Dermis blood vessel endothelial cell (primary cell): ENCODE measurements at places on chromosomes 7 and 10.
A peak's percentile ranks its signal among the peaks of the same experiment; 100 is the strongest.

DNA sequence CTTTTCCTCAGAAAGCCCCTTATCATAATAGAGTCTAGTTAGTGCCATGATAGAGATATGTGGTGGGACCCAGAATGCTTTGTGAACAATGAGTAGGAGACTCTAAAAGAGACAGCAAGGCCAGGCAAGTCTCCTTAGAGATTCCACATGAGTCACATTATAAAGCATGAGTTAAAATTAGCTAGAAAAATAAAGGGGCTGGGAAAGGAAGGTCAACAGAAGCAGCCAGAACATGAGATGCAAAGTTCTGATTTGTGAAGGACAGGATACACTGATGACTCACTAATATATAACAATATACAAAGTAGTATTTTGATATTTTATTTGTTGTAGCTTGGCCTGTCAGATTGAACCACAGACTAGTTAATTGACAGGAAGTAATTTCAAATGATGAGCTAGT, 25.3 kb upstream of the SNX13 start:
- DNase-seq, result peak; percentile 77

- DNase-seq, result no peak
Observed at GRCh38 chr7:90839316-90839715, 243.2 kb downstream of the CDK14 start.

GRCh38 chr7:37912756-37913155, 3.9 kb downstream of the SFRP4 start:
- no peak for DNase-seq

DNA sequence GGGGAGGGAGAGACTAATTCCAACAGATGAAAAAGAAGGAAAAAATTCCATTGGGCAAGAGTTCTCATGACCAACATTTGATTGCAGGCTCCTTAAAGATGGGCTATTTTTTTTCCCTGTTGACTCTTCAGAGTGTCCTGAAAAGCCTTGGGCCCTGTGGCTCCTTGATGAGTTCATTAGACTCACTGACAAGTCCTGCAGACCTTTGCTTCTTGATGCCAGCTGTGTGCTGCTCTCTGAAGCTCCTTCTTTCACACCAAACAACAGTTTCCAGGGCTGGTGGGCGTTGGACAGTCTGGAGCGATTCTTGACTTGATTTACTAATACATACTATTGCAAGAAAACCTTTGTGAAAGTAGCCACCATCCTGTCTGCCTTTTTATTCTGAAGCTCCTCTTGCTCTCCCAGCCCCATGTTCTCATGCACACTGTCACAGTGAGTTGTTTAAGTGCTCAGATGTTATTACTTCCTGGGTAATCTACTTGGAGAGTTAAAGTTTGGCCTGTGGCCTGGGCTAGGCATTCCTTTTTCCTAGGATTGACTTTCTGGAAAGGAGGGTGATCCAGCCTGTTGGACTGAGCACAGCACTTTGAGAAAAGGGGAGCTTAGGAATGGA, 250.3 kb downstream of the PTEN start:
- no peak for DNase-seq

GRCh38 chr7:141456298-141456697, 94.9 kb upstream of the AGK start:
- DNase-seq, result no peak

GRCh38 chr10:12873172-12873571, 128.3 kb downstream of the CCDC3 start:
- DNase-seq, result no peak

GRCh38 chr7:25087855-25088254, 37.2 kb downstream of the CYCS start:
- no peak for DNase-seq

- DNase-seq, result no peak
Observed at GRCh38 chr10:16728266-16728665, 89.0 kb downstream of the RSU1 start.

DNA sequence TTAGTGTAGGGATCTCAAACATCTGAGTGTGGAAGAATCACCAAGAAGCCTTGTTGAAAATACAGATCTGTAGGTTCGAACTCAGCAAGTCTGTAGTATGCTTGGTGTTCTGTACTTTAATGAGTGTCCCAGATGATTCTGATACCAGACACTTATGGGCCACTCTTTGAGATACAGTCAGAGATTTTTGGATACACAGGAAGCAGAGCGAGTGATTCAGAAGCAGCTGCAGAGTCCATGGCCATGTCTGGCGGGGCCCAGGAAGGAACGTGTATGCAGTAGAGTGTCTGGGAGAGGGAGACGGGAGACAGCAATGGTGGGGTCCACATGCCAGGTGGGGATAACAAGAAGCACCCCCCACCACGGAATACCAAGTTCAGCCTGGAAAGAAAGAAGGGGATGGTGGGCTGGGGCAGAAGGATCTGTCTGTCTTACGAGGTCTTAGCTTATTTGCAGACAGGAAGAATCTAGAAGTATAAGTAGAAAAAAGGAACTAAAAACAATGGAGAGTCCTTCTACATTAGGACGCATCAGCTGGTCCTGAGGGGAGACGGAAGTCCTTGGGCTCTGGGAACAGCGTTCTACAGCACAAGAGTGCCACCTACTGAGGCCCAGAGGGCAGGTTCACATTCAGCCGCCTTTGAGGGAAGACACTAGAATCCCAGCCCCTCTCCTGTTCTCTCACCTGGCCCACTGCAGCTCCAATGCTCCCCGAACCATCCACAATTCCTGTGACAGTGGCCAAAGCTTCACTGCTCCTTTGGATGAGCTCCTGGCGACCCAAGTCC, 55.4 kb downstream of the SLC37A3 start:
- peak; percentile 77 for DNase-seq

DNA sequence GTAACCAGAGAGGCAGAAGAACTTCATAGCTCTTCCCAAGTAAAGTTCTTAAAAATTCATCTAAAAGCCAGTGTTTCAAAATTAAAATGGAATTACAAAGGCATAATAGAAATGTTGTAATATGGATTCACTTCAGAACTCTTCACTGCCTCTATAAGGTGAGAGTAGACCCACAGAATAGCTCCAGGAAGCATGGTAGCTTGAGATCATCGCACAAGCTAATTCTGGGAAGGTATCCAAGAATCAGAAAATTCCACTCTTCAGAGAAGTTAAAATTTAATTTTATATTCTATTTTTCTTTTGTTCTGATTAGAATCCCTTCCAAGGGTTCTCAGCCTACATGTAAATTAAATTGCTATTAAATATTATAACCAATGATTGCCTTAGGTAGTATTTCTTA, 1.5 kb upstream of the DHX32 start:
- DNase-seq, result peak; percentile 52

GRCh38 chr7:151087245-151088018, 1.2 kb downstream of the AGAP3 start:
- peak; percentile 68 for DNase-seq

- no peak for DNase-seq
Observed at GRCh38 chr10:49418328-49418727, 22.4 kb upstream of the DRGX start.

DNA sequence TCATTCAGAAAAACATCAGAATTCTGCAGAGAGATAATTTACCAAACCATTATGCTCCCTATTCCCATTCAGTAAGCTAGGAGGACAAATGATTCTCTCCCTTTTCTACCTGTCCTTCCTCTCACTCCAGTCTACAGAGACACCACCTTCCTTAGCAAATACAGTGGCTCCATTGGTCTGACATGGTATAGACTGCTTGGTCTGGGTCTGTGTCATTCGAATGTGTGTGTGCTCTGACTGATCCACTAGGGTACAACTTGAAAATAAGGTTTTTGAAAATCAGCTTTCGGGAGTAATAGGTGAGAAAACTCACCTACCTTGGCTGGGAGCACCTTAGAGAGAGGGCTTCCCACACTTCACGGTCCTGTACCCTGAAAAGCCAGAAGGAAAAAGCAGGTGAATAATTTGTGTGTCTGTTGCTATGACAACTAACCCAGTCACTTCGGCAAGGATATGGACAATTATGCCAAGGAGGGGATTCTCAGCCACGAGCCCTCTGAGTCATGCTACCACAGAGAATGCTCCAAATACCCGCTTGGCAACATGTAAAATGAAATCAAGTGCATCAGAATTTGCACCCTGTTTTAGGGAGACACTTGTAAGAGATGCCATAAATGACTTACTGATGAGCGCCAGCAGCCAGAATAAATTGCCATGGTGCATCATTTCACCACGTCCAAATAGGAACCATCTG, 114.5 kb upstream of the PRKCQ start:
- DNase-seq, result no peak

- no peak for DNase-seq
Observed at GRCh38 chr7:14324767-14325166, 335.3 kb upstream of the ETV1 start.

GRCh38 chr10:89064748-89065147, 74.2 kb downstream of the FAS start:
- DNase-seq, result no peak

GRCh38 chr7:29929018-29929807, 60.4 kb downstream of the SCRN1 start:
- no peak for DNase-seq

DNA sequence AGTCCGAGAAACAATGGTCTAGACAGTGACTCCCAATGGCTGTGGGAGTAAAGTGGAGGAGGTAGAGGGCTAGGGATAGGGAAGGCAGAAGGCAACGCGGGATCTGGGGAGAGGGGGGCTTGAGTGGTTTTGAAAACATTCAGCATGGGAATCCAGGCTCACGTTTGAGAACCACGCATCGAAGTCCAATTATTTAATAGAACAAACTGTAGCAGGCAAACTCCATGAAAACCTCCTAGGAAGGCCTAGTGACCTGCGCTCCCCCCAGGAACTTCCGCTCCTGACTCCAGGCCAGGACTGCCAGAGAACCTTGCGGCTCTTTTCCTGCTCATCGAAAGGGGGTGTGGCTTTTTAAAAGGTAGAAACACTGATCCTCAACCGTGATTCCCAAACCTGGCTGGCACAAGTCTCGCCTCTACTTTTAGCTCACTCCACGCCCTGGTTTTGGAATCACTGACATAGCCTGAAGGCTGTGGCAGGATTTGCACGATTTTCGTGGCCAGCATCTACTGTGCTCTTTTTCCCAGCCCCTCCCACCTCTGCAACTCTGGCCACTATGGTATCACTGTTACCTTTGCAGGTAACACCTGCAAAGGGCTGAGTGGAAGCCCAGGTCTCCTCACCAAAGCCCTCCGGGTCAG, 43.4 kb downstream of the MYOF start:
- DNase-seq, result peak; percentile 85

- DNase-seq, result no peak
Observed at GRCh38 chr7:151435971-151436370, 4.0 kb downstream of the CRYGN start.

DNA sequence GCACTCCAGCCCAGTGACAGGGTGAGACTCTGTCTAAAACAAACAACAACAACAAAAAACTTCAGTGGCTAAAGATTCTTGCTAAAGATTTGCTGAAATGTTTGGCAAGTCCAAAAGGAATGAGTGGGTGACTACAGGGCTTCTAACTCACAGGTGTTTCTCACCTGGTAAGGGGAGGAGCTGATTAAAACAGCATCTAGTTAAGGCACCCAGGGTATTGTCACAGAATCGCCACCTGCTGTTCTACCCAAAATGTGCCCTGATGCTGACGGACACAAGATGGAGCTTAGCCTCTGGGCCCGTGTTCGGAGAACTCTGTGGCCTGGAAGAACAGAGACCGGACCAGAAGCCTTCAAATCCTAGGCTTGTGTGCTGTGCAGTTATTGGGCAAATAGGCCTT, 336.0 kb upstream of the GALNT17 start:
- DNase-seq, result no peak

GRCh38 chr10:8133146-8133545, 78.7 kb downstream of the GATA3 start:
- no peak for DNase-seq

- DNase-seq, result no peak
Observed at GRCh38 chr7:21106296-21106732, 319.6 kb upstream of the SP8 start.

DNA sequence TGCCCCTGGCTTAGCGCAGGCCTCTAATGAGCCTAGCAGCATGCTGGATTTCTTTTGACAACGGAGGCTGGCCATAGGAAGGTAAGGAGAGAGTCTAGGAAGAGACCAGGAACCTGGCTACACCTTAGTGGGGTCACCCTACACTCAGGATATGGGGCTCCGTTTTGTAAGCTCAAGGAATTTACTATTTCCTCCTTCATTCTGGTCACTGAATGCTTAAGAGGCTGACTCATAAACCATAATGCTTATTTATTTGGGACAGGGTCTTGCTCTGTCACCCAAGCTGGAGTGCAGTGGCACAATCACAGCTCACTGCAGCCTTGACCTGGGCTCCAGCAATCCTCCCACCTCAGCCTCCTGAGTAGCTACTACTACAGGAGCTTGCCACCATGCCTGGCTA, 38.4 kb downstream of the CARD11 start:
- no peak for DNase-seq

- DNase-seq, result no peak
Observed at GRCh38 chr7:43769281-43769680, 10.8 kb downstream of the BLVRA start.

GRCh38 chr10:126387931-126388911, at the start of gene ADAM12:
Gene ADAM12, minus strand, starts transcription at chr10:126388477. Its CDS starts 332 bp downstream, at chr10:126388145.
- DNase-seq, result peak; percentile 20

DNA sequence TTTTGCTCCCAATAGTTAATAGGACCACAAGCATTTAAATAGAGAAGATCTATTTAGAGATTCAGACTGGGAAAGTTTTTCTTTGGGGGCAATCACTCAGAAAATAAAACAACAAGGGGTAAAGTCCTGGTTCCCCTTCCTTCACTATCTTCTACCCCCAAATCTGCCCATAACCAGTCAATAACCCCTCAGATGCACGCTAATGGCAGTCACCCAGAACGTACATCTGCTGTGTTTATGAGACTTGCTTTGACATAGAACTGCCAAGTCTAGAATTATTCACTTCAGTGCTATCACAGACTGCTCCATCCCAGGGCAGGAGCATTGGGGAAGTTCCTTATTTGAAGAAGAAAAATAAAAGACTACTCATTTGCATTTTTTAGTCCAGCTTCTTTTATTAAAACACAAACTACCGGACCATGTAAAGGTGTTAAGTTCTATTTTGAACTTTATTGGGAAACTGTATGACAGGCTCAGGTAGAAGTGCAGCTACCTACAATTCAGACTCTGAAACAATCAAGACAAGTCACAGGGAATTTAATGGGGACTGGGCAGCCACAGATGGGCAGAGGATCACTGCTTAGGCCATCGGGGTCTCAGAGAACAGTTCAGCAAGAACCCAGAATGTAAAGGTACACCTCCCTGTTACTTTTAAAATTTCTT, 38.4 kb downstream of the ANK3 start:
- no peak for DNase-seq

DNA sequence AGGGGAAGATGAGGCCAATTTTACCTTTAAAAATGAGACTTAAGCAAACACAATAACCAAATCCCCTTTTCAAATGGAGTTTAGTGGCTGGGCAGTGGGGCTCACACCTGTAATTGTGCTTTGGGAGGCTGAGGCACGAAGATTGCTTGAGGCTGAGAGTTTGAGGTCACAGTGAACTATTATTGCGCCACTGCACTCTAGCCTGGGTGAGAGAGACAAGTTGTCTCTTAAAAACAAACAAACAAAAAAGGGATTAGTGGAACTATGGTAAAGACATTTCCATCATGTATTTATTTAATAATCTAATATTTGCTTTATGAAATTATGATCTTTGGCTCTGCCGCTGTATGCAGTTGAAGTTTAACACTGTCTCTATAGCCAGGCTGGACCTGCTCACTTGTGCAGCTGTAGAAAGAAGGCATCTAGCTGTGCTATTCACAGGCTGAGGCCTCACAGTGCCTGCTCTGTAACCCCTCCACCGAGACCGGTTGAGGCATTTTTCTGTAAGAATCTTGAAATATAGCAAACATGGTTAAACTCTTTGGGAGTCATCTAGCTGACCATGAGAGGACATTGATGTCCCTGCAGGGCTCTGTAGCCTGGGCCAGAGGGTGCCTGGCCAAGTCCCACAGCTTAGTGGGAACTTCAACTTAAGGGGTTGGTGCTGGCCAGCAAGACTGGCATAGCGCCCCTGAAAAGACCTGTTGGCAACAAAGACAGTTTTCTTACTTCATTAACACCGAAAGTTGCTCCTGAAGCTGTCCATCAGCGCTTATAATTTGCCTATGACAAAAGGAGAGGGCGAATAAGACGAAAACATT, 131.8 kb downstream of the BMPER start:
- no peak for DNase-seq
